ENCODE measurements at places on chromosomes 5 and 9. TPM values are rescaled to one million over a fixed set of nuclear protein-coding genes. Genes with fewer than 3 reads are reported as not detected.

Gene F2RL2
- total RNA-seq: 0.80 TPM

Gene ZBED3
- total RNA-seq: 4.7 TPM

Gene ADGRV1
- total RNA-seq: 0.50 TPM

Gene LCN1
- total RNA-seq: not detected

Gene RGS14
- total RNA-seq: 10.3 TPM

Gene DRD1
- total RNA-seq: not detected

Measured in thoracic aorta endothelial cell (primary cell).